ENCODE measurements at places on chromosomes 13 and 19.

DNA sequence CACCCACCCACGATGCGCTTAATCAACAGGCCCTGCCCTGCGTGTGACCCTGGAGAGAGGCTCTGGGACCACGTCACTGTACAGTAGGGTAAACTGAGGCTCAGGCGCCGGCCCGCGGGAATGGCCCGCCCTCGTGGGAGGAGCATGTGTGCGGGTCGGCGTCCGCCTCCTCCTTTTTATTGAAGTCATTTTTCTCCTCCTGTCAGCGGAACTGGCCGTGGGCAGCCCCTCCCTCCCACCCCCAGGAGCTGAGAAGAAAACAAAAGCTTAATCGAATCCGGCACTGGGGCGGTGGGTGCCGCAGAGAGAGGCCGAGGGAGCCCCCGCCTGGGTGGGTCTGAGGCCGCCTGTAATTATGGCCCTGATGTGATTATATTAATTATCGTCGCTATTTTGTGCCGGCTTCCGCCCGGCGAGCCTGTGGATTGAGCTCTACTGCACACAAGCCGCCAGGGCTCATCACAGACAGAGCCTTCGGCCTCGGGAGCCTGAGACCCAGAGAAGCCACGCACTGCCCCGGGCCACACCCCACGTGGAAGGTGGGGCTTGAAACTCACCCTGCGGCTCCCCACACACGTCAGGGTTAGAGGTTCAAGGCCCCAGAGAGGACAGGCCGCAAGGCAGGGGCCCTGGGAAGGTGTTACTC, 7.0 kb downstream of the C2CD4C start:
- DNase-seq: no peak

GRCh38 chr19:31717269-31717923, 368.2 kb upstream of the TSHZ3 start:
- no peak for DNase-seq

DNA sequence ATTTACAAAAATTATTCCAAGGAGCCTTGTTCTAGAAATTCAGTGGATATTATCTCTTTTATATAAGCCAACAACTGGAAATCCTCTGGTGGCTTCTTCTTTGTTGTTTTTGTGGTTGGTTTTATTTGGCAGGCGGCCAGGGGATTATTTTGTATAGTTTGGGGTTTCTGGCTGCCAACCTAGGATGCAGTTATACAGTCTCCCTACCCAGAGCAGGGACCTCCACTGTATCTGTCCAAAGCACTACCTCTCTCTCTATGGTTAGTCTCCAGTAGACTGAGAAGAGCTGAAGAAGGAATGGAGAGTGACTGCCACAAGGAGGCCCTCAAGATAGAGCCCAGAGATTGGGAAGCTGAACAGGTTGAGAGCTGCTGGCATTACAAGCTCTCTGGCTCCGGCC, 80.2 kb downstream of the ZAR1L start:
- no peak for DNase-seq

DNA sequence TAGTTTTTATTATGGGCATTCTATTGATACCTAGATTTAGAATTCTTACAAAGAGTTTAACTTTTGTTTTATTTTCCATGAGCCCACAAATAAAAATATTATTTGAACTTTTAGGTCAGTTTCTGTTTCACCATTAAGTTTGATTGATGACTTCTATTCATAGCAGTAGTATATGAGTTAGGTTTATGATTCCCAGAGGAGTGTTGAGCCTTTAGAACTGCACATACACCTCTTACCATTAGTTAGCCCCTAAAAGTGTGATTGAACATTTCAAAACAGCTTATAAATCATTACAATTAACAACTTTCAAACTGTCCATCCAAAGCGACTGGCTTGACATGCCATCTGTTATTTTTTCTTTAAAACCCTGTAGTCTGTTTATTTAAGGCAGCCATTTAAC, 19.0 kb upstream of the PCDH17 start:
- DNase-seq: no peak

DNA sequence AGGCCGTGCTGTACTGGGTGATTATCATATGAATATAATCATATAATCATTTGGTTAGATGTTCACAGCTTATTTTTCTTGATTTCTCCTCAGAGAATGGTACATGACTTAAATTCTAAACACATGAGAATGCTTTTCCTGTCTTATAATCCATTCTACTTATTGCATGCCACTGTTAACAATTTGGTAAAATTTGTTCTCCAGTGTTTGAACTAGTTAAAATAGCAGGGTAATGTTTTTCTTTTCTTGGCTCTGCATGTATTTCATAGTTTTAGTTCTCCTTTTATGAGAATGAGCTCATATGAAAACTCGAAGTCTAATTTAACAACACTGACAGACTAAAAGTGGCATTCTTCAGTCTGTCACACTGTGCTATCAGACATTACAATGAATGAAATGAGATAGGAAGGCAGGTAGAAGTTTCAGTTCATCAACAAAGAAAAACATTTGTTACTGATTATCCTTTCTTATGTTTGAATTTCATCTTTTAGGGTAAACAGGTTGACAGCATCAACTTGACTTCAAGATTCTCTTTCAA, 10.2 kb downstream of the SPRYD7 start:
- DNase-seq: no peak

GRCh38 chr13:79501538-79502232, 20.7 kb downstream of the NDFIP2 start:
- DNase-seq: no peak
